ENCODE measurements at places on chromosomes 7 and 10.

DNA sequence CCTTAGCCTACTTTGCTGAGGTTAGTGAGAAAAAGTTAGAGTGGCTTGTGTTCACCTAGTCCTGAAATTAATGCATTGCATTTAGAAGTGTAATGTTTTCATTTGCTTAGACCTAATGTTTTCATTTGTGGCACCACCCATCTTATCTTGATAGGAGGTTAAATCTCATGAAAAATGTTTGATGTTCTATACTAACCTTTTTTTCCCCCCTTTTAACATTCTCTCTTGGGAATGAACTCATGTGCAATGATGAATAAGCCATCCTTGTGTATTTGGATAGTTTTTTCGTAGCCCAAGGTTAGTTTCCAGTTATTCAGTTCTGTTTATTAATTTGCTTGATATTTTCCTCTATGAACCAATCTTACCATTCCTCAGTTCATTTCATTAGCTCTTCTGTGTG lies 2.8 kb downstream of the FHIP2A start:
- no peak for DNase-seq

GRCh38 chr7:149714910-149715471 lies 58.4 kb downstream of the ZNF467 start:
- no peak for DNase-seq

- DNase-seq: peak; percentile 87
These were observed 86.0 kb downstream of the FANK1 start for GRCh38 chr10:125982260-125982948.

GRCh38 chr7:105198223-105198622 lies 184.2 kb downstream of the KMT2E start:
- DNase-seq: no peak

DNA sequence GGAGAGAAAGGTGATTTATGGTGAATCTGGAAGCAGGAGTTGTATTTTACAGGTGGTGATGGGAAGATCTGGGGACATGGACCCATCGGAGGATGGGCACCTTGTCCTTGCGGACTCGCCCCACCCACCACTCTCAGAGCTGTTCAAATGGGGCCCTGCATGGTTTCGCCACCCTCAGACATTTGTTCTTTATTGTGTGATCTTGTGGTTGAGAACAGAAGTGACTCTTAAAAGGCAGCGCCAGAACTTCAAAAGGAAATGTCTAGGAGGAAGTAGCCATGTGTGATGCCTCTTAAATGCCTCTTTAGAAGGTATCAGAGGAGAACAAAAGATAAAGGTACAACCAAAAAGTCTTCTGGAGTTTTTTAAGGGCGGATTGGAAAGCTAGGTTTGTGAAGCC lies 205.7 kb downstream of the KIAA1217 start:
- DNase-seq: no peak

- DNase-seq: no peak
These were observed 168.8 kb upstream of the POT1 start for GRCh38 chr7:125098377-125098970.
